Progenitor cell of endocrine pancreas (in vitro differentiated cells): ENCODE measurements at places on chromosomes 1 and 21. TPM values are rescaled to one million over a fixed set of nuclear protein-coding genes. Genes with fewer than 3 reads are reported as not detected.

DNA sequence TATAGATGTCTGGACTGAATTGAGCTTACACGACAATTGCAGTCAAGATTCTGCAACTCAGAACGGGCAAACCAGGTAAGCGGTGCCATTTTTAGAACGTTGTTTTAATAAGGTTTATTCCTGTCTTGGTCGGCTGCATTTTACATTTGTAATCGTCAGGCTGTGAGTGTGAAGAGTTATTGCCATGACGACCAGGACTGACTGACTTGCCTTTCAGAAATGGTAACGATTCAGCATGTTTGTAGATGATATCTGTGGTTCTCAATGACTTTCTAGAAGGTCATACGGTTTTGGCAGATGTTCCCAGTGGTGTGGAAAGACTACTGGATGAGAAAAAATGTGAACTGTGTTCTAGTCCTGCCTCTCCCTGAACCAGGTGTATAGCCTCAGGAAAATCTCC lies 271.3 kb upstream of the B3GALT2 start:
- no peak for DNase-seq

NADK gene
- 86.6 and 87.8 TPM in 2 replicates for total RNA-seq

DNA sequence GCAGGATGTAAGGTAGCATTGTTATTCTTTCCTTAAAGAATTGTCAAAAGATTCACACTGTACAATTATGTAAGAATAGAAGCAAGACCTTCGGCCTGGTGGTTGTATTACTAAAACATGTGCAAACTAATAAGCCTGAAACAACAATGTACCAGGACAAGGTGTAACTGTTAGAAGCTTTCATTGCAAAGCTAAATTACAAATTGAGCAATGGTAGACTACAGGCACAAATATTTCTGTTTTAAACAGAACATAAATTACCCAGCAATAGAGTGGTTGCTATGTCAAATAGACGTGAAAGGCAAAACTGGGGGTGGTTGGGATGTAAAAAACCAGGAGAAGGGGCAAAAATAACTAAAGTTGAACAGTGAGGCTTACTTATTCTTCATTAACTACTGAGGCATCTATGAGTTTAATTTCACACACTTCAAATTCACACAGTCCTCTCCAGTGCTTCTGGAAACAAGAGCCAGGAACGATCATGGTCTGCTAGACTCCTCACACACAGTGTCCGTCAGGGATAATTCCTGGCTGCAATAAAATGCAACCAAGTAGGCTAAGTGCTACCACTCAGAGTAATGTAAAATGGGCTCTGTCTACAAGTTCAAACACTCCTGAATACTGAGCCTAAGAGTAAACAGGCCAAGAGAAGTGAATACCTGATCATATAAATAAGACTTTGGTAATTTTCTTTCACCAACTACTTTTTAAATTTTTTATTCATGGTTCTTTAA lies 39.3 kb upstream of the C1orf198 start:
- no peak for DNase-seq

DNA sequence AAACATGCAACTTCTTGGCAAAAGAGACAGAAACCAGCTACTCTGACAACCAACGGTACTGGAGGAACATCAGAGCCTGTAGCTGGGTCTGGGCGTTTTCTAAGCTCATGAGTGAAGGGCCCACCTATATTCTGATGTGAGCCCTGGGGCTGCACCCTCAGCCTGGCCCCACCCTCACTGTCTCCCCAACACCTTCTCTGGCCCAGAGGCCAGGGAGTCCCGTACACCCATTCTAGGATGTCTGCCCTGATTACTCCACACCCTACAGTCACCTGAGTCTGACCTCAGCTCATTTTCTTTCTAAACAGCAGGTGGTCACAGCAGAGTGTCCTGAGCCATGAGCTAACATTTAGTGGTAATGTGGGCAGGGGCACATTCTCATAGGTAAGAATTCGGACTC lies 439.2 kb downstream of the MATN1 start:
- DNase-seq = no peak

DNA sequence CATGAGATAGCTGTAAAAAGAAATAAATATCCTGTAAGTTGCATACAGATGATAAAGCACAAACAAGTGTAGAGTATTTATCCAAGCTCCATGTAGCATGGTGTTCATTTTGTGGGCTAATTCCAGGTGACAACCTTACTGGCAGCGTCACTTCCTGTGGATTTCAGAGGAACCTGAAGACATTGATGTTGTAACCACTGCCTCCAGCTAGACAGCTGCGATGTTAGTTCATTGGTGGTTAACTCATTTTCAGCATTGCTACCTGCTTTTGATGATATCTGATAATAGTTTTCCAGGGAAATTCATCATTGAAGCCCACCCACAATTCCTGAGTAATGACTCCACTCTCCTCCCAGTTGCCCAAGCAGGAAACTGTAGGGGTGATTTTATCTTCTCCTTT lies 3.0 kb downstream of the HSD3B1 start:
- no peak for DNase-seq
